Stimulated activated CD4-positive, alpha-beta T cell treated with anti-CD3 and anti-CD28 coated beads, Interleukin-1b, Interleukin-23, amount 100 ng/mL, for 24 hours (primary cell): ENCODE measurements at places on chromosomes 4 and X.

DNA sequence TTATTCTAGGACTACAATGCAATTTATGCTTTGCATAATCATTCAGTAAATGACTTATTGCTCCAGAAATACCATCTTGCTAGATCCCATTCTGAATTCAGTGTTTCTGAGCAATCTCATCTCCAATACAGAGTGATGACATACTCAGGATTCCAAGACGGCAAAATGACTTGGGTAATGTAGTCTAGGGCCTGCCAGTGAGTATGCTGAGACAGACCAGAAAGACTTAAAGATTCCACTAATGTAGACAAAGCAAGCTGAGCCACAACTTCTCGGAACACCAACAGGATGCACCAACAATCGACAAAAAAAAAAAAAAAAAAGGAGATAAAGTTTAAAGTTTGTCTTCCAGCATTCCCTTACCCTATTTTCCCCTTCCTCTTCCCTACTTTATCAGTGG lies 919 bp upstream of the SEC24B start:
- no peak for DNase-seq

GRCh38 chr4:140237616-140238350 lies 83.8 kb upstream of the MAML3 start:
- no peak for DNase-seq

DNA sequence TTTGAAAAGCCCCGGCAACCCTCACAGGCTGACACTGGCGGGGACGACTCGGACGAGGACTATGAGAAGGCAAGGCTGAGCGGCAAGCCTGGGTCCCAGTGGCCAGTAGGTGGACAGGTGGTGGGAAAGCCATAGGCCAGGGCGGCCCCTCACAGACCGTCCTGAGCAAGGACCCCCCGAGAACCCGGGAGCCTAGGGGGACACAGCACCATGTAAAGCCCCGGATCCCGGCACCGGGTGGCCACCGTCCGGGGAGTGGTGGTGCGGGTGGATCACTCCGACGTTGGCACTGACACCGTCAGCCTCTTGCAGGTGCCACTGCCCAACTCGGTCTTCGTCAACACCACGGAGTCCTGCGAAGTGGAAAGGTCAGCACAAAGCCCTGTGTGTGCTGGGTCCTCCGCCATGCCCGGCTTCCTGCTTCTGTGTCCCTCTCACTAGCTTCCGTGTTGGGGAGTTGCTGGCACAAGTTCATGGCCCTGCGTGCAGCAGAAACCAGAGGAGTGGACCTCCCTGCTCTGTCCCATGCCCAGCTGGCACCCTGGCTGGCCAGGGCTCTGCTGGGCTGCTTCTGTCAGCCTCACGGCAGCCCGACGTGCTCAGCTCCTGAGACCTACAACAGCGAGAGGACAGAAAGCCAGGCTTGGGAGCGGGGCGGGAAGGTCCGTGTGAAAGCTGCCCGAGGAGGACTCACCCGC lies 11.9 kb upstream of the ADD1 start:
- DNase-seq, result no peak

DNA sequence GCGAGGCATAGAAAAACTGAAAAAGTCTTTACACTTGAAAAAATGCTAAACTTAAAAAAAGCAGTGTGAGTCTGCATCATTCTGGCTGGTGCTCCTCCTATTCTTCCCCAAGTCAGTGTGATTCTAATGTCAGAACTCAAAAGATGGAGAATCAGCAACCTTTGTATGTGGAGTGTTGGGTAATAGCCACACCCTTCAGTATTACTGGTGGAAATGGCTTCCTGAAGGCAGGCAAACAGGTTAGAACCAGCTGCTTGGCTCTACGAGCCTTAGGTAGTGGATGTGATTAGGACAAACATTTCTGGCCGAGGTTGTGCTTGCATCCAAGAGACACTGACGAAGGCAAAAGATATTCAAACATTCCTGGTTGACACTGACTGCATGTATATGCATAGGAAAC lies 353.4 kb upstream of the TACR3 start:
- no peak for DNase-seq

GRCh38 chr4:185755451-185755850 lies 56.5 kb downstream of the SORBS2 start:
- DNase-seq, result no peak

DNA sequence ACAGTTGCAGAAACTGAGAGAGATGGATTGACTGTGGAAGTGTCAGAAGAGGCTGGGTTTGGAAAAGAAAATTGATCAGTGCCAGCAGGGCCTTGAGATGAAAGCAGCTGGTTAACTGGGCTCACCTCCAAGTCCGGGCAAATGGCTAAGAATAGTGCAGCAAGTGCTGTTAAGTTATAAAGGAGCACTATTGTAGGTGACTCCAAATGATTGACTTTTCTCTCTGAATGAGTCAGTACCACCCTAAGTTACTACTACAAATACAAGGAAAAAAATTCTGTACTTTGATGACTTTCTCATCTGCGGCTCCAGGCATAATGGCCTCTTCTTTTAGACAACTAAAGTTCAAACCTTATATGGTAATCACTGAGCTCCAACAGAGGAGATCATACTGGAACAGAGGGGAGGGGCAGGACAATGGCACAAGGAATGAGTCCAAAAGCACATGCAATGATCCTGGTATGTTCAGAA lies 733.4 kb upstream of the INTU start:
- no peak for DNase-seq

- no peak for DNase-seq
Observed at GRCh38 chrX:120136840-120137239, 21.1 kb upstream of the RHOXF1 start.
